ENCODE measurements at places on chromosomes 6 and 20.

GRCh38 chr20:41524980-41525613, 93.1 kb downstream of the CHD6 start:
- no peak for DNase-seq

DNA sequence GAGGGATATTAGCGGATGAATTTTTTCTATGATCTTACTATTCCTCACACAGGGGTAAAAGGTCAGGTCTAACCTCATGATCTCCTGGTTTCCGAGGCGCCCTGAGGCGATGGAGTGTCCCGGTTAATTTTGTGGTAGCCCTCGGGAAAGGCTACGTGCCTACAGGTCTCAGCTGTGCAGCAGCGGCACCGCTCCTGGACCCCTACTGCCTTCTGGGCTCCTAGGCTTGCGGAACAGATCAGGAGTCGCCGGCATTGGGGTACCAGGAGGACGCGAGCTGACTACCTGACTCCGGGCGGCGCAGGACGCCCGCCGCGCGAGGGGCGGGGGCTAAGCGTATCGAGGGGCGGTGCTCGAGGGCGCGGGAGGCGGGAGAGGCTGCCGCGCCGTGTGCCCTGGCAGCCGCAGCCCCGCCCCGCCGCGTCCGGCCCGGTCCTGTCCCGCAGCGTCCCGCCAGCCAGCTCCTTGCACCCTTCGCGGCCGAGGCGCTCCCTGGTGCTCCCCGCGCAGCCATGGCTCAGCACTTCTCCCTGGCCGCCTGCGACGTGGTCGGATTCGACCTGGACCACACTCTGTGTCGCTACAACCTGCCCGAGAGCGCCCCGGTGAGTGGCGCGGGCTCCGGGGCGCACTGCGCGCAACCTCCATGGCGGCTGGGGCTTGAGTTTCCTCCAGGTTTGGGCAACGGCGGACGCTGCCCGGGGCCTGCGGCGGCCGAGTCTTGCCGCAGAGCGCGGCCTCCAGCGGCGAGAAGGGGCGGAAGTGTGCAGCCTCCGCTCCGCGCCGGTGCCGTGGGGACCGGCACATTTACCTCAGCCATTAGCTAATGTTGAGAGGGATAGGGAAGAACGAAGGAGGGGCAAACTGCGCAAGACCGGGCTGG, at the start of gene NT5DC1:
NT5DC1 (plus strand) TSS at position 435 of the 883 bp plus-strand sequence; CDS start at position 513, 78 bp downstream.
- DNase-seq, result peak; percentile 81

- no peak for DNase-seq
Observed at GRCh38 chr20:39462416-39462945, 500.3 kb downstream of the DHX35 start.

DNA sequence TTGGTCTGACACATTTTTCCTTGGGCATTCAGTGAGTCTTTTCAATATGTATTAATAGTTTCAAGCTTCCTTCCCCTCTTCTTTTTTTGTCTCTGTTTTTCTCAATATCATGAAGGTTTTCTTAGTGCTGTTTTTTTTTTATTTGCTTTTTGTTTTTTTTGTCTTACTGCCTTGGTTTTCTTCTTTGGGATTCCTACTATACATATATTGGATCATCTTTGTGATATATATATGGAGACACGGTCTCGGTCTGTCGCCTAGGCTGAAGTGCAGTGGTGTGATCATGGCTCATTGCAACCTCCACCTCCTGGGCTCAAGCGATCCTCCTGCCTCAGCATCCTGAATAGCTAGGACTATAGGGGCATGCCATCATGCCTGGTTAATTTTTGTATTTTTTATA, 43.8 kb downstream of the NCOA3 start:
- no peak for DNase-seq

- DNase-seq, result no peak
Observed at GRCh38 chr6:2998998-2999617, 586 bp upstream of the NQO2 start.

DNA sequence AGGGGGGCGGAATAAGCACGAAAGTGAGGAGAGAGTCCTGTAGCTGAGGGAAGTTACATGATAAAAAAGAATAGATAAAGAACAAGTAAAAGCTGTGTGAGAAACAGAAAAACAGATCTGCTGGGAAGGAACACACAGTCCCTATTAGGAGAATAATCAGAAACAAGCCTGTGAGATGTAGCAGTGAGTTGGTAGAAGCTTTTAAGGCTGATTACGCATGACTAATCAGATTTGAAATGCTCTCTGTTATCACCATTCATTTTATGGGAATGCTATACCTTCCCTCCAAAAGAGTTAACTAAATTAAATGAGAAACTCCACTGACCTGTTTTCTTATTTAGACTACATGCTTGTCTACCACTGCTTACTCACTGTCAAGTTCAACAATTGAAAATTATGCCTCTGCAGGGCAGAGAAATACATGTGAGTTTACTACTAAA, 15.8 kb downstream of the REPS1 start:
- DNase-seq, result no peak

DNA sequence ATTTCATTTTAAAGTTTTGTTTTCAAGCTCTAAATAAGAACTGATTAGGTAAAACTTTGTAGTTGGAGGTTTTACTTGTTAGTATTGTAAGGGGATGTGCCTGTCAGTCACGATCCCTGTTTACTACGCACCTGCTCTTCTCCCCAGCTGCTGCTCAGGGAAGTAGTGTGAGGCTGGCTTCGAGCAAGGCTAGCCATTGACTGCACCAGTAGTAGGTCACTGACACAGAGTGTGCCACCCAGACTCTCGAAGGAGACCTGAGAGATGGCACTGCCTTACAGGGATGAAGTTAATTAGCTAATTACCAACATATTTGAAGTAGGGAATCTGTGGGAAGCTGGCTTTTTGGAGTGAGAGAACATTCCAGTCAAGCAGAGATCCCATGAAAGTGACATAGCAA, 89.2 kb downstream of the DNAH8 start:
- no peak for DNase-seq

Measured in GM12892 (cell line).